Sigmoid colon (tissue), 7 donors: ENCODE measurements at places on chromosomes 7 and 10. TPM values are rescaled to one million over a fixed set of nuclear protein-coding genes. Genes with fewer than 3 reads are reported as not detected.
A peak's percentile ranks its signal among the peaks of the same experiment; 100 is the strongest.

The SEC31B gene
- total RNA-seq = 19.4 TPM

- no peaks in the 10 kb centered on the region for H3K36me3 ChIP-seq
- no peak for DNase-seq
- H3K4me1 ChIP-seq = peaks cover 27% of the 10 kb centered on the region
- no peak within 1 kb of the TSS for H3K27ac ChIP-seq
These were observed at the start of gene DPYSL4 for GRCh38 chr10:132186488-132187429. TSS of gene DPYSL4 (plus strand) at chr10:132186948. CDS start at chr10:132187064, 116 bp downstream.

DNA sequence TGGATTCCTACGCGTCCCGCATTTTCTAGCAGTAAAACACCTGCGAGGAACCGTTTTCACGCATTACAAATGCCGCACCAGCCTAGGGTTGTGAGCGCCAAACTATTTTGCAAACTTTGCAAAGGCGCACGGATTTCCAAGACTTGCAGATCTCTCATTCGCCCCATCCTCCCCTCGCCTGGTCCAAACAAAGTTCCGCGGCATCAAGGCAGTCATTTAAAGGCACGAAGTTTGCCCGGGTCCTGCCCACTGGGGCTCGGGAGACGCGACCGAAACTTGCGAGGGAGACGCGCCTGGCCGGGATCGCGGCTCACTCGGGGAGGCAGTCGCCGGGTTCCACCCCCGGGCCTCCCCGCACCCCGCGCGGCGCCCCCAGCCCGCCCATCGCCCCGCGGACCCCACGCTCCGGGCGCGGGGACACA is 613 bp downstream of the USP6NL start:
- no peaks in the 10 kb centered on the region for H3K27me3 ChIP-seq
- H3K27ac ChIP-seq = peak overlapping the region; percentile 86
- H3K36me3 ChIP-seq = no peaks in the 10 kb centered on the region
- peak overlapping the region; percentile 60 for H3K4me3 ChIP-seq
- peak; percentile 72 for DNase-seq
- H3K4me1 ChIP-seq = peaks cover 16% of the 10 kb centered on the region

DNA sequence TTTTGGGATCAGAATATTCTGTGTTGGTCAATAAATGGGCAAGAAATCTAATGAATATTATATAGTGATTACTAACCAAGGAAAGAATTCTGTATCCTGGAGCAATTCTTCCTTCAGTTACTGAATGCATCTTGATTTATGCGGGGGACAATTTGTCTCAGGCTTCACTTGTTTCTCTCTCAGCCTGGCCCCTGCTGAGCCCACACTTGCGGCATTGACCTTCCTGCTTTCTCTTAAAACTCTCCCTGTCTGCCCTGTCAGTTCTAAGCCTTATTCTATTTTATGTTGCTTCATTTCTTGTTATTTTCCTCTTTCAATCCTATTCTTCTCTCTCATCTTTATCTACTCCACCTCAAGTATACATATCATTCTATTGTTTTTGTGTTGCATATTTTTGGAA is 122.1 kb upstream of the TPK1 start:
- no peaks in the 10 kb centered on the region for H3K36me3 ChIP-seq
- H3K4me3 ChIP-seq = no peak overlapping the region
- H3K27me3 ChIP-seq = no peaks in the 10 kb centered on the region
- H3K4me1 ChIP-seq = no peaks in the 10 kb centered on the region

DNA sequence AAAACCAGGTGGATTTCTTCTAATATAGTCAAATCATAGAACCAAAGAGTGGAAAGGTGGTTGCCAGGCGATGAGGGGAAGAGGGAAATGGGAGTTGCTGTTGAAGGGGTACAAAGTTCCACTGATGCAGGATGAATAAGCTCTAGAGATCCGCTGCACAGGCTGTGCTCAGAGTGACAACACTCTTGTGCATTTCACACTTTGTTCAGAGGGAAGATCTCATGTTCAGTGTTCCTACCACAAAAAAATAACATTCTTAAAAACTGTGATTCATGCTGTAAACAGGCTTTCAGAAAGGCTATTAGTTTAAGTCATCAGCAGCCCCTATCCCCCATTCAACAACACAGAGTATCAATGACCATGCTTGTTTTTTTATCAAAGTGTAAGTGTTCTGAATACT is 213.8 kb downstream of the COBL start:
- H3K4me1 ChIP-seq = no peaks in the 10 kb centered on the region
- H3K4me3 ChIP-seq = no peak overlapping the region
- H3K36me3 ChIP-seq = no peaks in the 10 kb centered on the region
- no peak overlapping the region for H3K27ac ChIP-seq

DNA sequence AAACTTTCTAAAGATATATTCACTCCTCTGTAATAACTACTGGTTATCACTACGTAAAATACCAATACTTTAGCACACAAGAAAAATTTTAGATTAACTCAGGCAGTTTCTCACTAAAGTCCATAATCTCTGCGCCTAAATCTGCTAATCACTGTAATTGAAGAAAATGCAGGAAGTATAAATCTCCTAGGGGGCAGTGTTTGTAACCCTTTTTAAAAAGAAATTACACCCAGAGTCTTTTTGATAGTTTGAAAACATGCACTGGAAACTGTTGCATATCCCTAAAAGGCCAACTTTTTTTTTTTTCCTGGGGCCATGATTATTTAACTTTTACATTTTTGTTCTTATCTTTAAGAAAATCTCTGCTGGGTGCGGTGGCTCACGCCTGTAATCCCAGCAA is 209.6 kb downstream of the KIAA1217 start:
- no peak overlapping the region for H3K4me3 ChIP-seq
- DNase-seq = no peak
- no peaks in the 10 kb centered on the region for H3K36me3 ChIP-seq
- no peak overlapping the region for H3K27ac ChIP-seq
- H3K4me1 ChIP-seq = peaks cover 15% of the 10 kb centered on the region

GRCh38 chr10:110617425-110618229 is 26.5 kb upstream of the RBM20 start:
- no peaks in the 10 kb centered on the region for H3K4me1 ChIP-seq
- H3K4me3 ChIP-seq = no peak overlapping the region
- H3K36me3 ChIP-seq = no peaks in the 10 kb centered on the region
- H3K27ac ChIP-seq = no peak overlapping the region

- no peaks in the 10 kb centered on the region for H3K36me3 ChIP-seq
- peaks cover 58% of the 10 kb centered on the region for H3K4me1 ChIP-seq
- peak overlapping the region; percentile 63 for H3K4me3 ChIP-seq
- H3K27me3 ChIP-seq = peaks cover 27% of the 10 kb centered on the region
- DNase-seq = no peak
These were observed 171.2 kb upstream of the TNRC18 start for GRCh38 chr7:5594616-5595544.

GRCh38 chr7:47887016-47887640 is 61.1 kb downstream of the PKD1L1 start:
- no peaks in the 10 kb centered on the region for H3K36me3 ChIP-seq
- no peak overlapping the region for H3K27ac ChIP-seq
- H3K4me3 ChIP-seq = no peak overlapping the region
- H3K27me3 ChIP-seq = no peaks in the 10 kb centered on the region
- DNase-seq = no peak

DNA sequence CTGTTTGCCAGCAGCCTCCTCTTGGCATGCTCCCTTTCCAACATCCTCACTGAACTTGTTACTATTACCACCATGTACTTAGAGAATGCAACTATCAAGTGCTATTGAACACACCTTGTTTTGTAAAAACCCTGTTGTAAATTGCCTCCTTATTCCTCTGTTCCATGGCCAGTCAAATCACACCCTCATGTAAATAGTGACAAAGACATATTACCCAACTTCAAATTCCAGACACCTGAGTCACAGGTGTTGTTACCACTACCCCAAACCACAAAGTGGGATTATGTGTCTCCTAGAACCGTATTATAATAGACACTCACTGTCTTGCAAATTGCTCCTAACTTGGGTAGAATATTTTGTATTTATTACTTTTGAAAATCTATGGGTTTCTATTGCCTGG is 263.2 kb upstream of the C7orf33 start:
- no peak for DNase-seq
- H3K4me1 ChIP-seq = no peaks in the 10 kb centered on the region
- H3K36me3 ChIP-seq = no peaks in the 10 kb centered on the region

The FOXI2 gene
- total RNA-seq = not detected

The TMEM225B gene
- 0.41 TPM for total RNA-seq

The MORN4 gene
- 0.83 TPM for total RNA-seq

DNA sequence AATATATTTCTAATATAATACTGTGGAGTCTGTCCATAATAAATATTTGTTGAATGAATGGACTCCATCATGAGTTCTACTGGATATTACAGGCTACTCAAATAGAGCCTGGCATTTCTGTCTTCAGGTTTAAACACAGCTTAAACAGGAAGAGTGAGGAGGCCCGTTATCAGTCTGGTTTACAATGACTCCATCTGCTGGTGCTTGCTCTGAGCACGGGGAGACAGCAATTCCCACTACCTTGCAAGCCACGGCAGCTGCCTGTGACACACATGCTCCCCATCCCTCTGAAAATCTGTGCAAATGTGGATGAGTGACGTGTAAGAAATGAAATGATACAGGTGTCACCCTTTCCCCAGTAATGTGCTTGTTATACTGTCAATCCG is 293.5 kb upstream of the IMMP2L start:
- no peak overlapping the region for H3K4me3 ChIP-seq
- H3K27me3 ChIP-seq = no peaks in the 10 kb centered on the region
- H3K36me3 ChIP-seq = peaks cover 6% of the 10 kb centered on the region
- DNase-seq = no peak
- no peaks in the 10 kb centered on the region for H3K4me1 ChIP-seq

The PLAU gene
- 2.5 TPM for total RNA-seq
